ENCODE measurements at places on chromosomes 7 and 10.

DNA sequence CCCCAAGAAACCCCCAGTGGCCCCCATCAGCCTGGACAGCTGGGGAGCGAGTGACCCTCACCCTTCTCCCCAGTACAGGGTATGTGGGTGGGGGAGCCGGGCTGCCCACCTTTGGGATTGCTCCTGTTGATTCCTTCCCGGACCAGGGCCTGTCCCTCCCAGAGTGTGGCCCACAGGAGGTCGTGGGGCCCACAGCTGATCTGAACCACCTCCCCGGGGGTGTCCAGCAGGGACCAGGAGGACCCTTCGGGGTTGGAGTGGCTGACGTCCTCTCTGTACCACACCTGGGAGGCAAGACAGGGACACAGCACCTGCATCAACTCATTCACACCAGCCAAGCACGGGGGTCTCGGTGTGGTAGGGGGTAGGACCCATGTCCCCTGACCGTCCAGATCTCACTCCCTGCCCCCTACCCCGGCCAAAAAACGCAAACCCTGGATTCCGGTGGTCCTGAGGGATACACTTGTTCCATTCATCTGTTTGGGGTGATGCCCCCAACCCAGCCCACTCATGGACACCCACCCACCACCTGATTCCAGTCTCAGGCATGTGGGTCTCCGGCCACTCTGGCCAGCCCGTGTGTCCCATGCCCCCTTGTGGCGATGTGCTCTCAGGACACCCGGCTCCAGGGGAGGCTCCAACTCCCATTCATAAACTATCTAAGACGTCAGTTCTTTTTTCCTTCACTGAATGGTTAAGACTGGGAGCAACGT is 10.9 kb downstream of the TECPR1 start:
- DNase-seq = no peak

DNA sequence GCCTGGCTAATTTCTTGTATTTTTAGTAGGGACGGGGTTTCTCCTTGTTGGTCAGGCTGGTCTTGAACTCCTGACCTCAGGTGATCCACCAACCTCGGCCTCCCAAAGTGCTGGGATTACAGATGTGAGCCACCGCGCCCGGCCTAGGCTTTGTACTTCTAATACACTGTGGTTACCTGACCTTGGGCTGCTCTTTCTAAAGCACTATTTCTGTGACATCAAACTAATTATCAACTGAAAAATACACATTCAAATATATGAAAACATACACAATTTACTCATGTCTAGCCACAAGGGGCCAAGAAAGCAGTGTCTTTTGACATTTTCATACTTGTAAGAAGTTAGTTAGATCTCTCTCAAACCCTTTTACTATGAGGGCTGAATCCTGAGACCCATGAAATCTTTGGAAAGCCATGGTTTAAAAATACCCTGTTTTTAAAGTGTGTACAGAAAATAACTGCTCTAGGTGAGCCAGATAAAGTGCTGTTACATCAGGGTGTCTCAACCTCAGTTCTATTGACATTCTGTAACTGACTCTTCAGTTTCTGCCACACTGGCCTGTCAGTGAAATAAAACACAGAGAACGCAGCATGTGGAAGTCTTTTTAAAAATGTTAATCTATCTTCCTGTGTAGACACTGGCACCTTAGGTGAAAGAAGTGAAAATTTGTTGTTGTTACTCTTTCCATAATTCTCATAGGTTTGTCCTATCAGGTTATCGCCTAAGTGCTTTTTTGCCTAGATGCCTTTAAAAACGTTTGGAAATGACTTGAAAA is 58.8 kb downstream of the CREM start:
- no peak for DNase-seq

- DNase-seq = no peak
These were observed 103.4 kb downstream of the SDK1 start for GRCh38 chr7:3404501-3404900.

DNA sequence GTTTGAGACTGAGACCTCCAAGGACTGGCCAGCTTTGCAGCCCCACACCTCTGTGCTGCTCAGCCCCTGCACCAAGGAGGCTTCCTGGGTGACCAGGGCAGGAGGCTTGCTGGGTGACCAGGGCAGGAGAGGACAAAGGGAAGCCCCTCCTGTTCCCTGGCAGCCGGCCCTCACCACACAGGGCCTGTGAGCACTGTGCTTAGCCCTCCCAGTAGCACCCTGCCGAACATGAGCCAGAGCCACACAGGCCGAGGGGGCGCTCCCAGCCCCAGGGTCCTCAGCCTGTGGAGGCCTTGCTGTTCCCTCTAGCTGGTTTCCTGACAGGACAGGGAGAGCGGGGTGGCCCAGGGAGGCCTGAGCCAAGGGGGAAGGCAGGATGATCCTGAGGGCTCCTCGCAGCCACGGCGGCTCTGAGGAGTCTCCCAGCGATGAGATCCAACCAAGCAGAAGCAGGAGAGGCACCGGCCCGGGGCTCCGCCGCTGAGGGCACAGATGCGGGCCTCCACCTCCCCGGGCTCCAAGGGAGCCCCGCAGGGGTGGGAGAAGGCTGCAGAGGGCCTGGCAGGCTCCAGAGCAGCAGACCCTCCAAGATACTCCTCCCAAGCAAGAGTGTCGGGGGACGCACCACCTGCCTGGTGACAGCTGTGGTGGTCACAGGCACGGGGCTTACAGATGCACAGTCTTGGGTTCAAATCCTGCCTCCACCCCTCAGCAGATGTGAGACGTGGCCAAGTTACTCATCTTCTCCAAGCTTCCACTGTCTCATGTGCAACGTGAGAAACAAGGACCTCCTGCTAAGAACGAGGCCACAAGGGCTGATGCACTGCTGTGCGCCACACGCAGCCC is 22.5 kb downstream of the WDR86 start:
- DNase-seq = no peak

GRCh38 chr7:87497482-87497881 is 22.0 kb upstream of the ABCB4 start:
- no peak for DNase-seq

DNA sequence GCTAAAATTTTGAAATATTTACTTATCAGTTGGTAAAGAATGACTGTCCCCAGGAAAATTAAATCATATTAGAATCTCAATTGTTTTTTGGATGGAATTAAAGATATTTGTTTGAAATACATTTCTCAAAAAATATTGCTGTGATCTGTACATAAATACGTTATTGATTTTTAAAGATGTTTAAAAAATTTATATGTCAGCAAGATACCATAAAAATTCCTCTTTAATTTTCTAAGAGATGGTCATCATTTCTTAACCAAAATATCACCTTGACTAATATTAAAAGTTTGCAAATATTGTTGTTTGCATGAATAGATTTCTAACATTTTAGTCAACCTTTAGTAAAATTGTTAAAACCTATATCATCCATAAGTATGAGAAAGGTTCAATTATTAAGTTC is 147.4 kb upstream of the WNT16 start:
- DNase-seq = no peak

- no peak for DNase-seq
These were observed 260.3 kb upstream of the FERD3L start for GRCh38 chr7:19405541-19405940.

GRCh38 chr7:94453898-94454297 is 55.7 kb upstream of the CASD1 start:
- no peak for DNase-seq

Measured in NCI-H2081 (cell line).